ENCODE measurements at places on chromosomes 4 and X.

- DNase-seq = no peak
Measured at GRCh38 chr4:88891636-88892035, 165.3 kb downstream of the FAM13A start.

GRCh38 chrX:11968991-11969390, 169.3 kb upstream of the FRMPD4 start:
- no peak for DNase-seq

- no peak for DNase-seq
Measured at GRCh38 chrX:129427267-129427666, 96.0 kb downstream of the SMARCA1 start.

DNA sequence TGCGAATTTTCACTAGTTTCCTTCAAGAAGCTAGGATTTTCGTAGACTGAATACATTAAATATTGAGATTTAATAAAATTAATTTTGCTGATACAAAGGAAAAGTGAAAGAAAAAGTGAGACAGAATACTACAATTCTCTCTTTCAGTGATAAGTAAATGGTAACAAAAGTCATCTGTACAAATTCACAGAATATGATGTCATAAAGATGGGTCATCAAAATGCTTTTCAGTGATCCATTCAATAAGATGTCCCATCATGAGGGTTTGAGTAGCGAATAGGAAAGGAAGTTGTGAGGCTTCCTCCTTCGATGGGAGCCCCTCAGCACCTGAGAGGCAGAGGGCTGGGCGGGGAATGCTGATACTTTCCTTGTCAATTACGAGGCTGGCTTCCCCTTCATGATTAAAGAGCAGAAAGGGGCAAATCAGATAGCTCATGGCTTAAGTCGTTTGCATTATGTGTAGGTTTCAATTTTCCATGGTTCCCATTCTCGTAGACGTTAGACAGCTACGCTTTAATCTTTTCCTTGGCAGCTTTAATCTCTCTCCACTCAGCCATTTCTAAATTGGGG, 108.8 kb upstream of the SORBS2 start:
- DNase-seq = no peak

- no peak for DNase-seq
Measured at GRCh38 chr4:126582737-126583136, 1050.0 kb upstream of the INTU start.

DNA sequence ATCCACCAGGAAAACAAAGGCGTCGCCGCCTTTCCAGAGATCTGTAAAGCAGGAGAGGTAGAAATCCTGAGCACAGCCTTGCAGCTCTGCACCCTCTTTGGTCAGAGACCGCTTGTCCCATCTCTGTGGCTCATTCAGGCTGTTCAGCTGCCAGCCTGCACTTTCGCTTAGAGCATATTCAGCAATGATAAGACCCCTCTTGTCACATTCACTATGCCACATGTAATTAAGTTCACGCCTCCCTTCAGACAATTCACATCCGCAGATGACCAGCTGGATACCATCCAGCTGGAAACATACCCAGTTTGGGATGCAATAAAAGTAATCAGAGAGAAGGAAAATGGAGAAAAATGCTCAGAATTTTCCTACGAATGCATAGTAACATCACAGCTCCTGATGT, 335.4 kb downstream of the UNC5C start:
- no peak for DNase-seq
